Endothelial cell (in vitro differentiated cells): ENCODE measurements at places on chromosomes 3 and 15.

- no peak for DNase-seq
Observed at GRCh38 chr3:173003471-173003870, 137.6 kb downstream of the SPATA16 start.

GRCh38 chr15:73921254-73921925, 4.9 kb upstream of the LOXL1 start:
- DNase-seq = no peak

- no peak for DNase-seq
Observed at GRCh38 chr3:105979961-105980360, 111.1 kb upstream of the CBLB start.

- DNase-seq = no peak
Observed at GRCh38 chr3:48565591-48566400, 2.2 kb upstream of the UCN2 start.

GRCh38 chr3:114112696-114113095, 56.2 kb downstream of the QTRT2 start:
- DNase-seq = no peak
